ENCODE measurements at places on chromosomes 7 and 10. TPM values are rescaled to one million over a fixed set of nuclear protein-coding genes. Genes with fewer than 3 reads are reported as not detected.

Gene CHST3
- total RNA-seq, result 8.0 TPM

Gene ATG9B
- total RNA-seq, result under 0.01 TPM

Gene MMP21
- total RNA-seq, result 1.1 TPM

Gene SFTPD
- not detected for total RNA-seq

Gene UCMA
- total RNA-seq, result not detected

Gene ZNF438
- total RNA-seq, result 3.1 TPM

Gene GNG11
- total RNA-seq, result 576 TPM

Gene EIF5AL1
- 0.17 TPM for total RNA-seq

Gene MEIG1
- total RNA-seq, result 0.22 TPM

Gene ZNRF2
- 7.2 TPM for total RNA-seq

Gene TEX47
- not detected for total RNA-seq

Gene RGS10
- total RNA-seq, result 2.1 TPM

Gene BICC1
- under 0.01 TPM for total RNA-seq

Gene CRPPA
- total RNA-seq, result 1.8 TPM

Gene TBC1D12
- 21.0 TPM for total RNA-seq

Gene TMEM270
- total RNA-seq, result not detected

Gene CYP26C1
- 1.4 TPM for total RNA-seq

Gene SPDYE2B
- total RNA-seq, result not detected

Gene MACROH2A2
- total RNA-seq, result not detected

Gene PLAU
- total RNA-seq, result 1.2 TPM

Gene OR9A2
- total RNA-seq, result not detected

Gene SPDYE6
- total RNA-seq, result not detected

Gene NCF1
- not detected for total RNA-seq

Gene WAPL
- 41.9 TPM for total RNA-seq

Gene MBL2
- not detected for total RNA-seq

Gene TCTN3
- 44.0 TPM for total RNA-seq

Gene ITGB8
- 1.6 TPM for total RNA-seq

Gene ARMS2
- not detected for total RNA-seq

Gene CLEC5A
- total RNA-seq, result not detected

Gene CCDC136
- total RNA-seq, result 0.33 TPM

Gene CYP2E1
- 0.26 TPM for total RNA-seq

Gene FOXI2
- not detected for total RNA-seq

Gene ASIC3
- total RNA-seq, result 0.09 TPM

Gene KNDC1
- not detected for total RNA-seq

Gene LRIT1
- total RNA-seq, result not detected

Gene GNAI1
- 27.1 TPM for total RNA-seq

Gene LRRTM3
- total RNA-seq, result not detected

Gene SPAG6
- not detected for total RNA-seq

Gene PALD1
- total RNA-seq, result 109 TPM

Gene DIP2C
- total RNA-seq, result 13.9 TPM

Gene IFIT1B
- not detected for total RNA-seq

Gene UTF1
- total RNA-seq, result not detected

Gene OPALIN
- not detected for total RNA-seq

Gene IMPDH1
- 42.9 TPM for total RNA-seq

Gene WDR86
- 0.11 TPM for total RNA-seq

Gene PLPP4
- total RNA-seq, result not detected

Gene SLC18A2
- total RNA-seq, result not detected

Gene ASZ1
- total RNA-seq, result not detected

Gene GPNMB
- 0.09 TPM for total RNA-seq

Gene OR2AE1
- total RNA-seq, result 0.11 TPM

Gene AQP1
- 2.5 TPM for total RNA-seq

Gene VWC2
- total RNA-seq, result not detected

Gene TET1
- total RNA-seq, result 1.1 TPM
